ENCODE measurements at places on chromosomes 1 and 21.

DNA sequence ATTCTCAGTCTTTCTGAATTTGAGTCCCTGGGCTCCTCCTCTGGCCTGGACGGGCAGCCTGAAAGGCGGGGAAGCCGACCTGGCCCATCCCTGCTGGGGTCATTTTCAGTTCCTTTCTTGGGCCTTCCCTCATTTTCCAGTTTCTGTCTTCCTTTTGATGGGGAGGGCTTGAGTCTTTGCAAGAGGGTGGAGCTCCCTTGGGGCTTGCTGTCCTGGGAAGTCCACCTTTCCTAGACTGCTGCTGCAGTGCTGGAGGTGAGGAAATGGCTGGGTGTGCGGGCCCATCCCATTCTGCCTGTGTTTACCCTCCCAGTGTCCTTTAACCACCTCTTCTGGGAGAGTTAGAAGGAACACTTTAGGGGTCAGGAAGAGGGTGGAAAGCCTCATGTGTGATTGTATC is 40.4 kb upstream of the SYNC start:
- DNase-seq: no peak

- DNase-seq: peak; percentile 45
Measured at GRCh38 chr1:235866205-235866912, at the start of gene LYST. LYST (minus strand) TSS chr1:235866906; CDS start chr1:235830417, 36,489 bp downstream.

- no peak for DNase-seq
Measured at GRCh38 chr1:8165595-8166360, 139.7 kb upstream of the ERRFI1 start.

DNA sequence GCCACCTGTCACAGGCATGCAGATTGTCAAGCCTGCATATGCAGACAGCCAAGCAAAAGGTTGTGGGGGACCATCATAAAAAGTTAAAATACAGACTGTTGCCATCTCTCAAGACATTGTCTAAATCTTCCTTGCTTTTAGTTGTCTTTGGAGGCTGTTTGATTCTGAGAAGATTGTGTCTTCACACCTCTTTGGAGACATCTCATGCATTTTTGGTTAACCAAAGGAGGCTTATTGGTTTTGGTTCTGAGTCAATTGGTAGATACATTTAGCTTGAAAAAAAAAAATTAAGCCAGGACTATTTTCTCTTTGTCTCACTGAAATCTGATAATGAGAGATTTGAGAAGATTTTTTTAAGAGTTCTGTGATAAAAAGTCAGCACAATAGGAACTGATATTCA is 217.6 kb downstream of the LYPLAL1 start:
- no peak for DNase-seq

GRCh38 chr1:36522461-36523229 is 39.9 kb upstream of the CSF3R start:
- DNase-seq: no peak

- peak; percentile 78 for DNase-seq
Measured at GRCh38 chr1:54309631-54310366, 96.4 kb downstream of the SSBP3 start.

DNA sequence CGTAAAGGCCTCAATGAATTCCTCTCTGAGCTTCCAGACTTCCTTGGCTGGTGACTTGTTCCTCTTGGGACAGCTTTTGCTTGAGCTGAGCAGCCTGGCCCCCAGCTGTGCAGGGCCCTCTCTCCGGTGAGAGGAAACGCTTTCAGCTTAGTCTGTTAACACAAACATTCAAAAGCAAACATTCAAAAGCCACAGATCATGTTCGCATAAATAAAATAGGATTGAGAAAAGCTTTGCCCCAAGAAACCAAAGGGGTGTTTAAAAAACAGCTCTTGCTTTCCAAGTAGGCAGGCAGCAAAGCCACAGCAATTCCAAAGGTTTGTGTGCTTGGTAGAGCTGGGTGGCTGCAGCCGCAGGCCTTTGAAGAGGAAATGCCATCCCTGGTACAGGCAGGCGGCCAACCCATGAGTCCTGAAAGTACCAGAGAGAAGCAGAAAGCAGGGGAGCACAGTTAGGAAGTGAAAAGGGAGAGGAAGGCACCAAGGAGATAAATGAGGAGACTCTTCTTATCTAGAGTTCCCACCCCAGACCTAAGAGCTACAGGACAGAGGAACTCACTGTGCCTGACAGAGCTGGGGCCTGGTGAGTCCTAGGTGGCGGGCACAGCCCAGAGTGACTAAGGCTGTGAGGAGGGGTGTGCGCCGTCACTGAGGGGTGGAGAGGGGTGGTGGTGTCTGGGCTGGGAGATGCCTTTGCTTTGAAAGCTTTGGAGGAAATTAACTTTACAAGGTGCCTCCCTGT is 48.4 kb downstream of the CCN1 start:
- DNase-seq: no peak

- DNase-seq: no peak
Measured at GRCh38 chr1:42914092-42914627, 44.5 kb downstream of the SLC2A1 start.

Data from NCI-H1694 treated with DMSO at 0.1 percent for 48 hours (cell line).